Sciatic nerve (tissue), 2 donors: ENCODE measurements at places on chromosomes 6 and 20. TPM values are rescaled to one million over a fixed set of nuclear protein-coding genes. Genes with fewer than 3 reads are reported as not detected.

PPIL4 gene
- total RNA-seq: 37.4 TPM

POFUT1 gene
- 27.8 TPM for total RNA-seq

OR2J3 gene
- total RNA-seq: not detected

FGD2 gene
- 19.7 TPM for total RNA-seq

CNR1 gene
- total RNA-seq: 3.5 TPM

ZNF217 gene
- total RNA-seq: 34.9 TPM

MLIP gene
- 396 TPM for total RNA-seq

OPRL1 gene
- 1.0 TPM for total RNA-seq

BCAS1 gene
- 117 TPM for total RNA-seq

TAAR8 gene
- total RNA-seq: not detected

HLA-DRA gene
- total RNA-seq: 455 TPM

SOBP gene
- total RNA-seq: 18.5 TPM

VGLL2 gene
- not detected for total RNA-seq

PAK5 gene
- 0.18 TPM for total RNA-seq

PHACTR3 gene
- not detected for total RNA-seq

LIN28B gene
- total RNA-seq: not detected

RIPOR2 gene
- 17.0 TPM for total RNA-seq

SIRPD gene
- total RNA-seq: not detected

SLC22A16 gene
- 0.22 TPM for total RNA-seq

PTGIS gene
- 89.7 TPM for total RNA-seq

BMP7 gene
- 17.3 TPM for total RNA-seq

MTFR2 gene
- total RNA-seq: 0.80 TPM

FYN gene
- total RNA-seq: 173 TPM

TRIM31 gene
- total RNA-seq: not detected
